Fibroblast of skin of abdomen (primary cell): ENCODE measurements at places on chromosomes 3 and 15.
A peak's percentile ranks its signal among the peaks of the same experiment; 100 is the strongest.

- no peak for DNase-seq
Observed at GRCh38 chr15:48644467-48644826, 1.1 kb downstream of the FBN1 start.

- DNase-seq, result no peak
Observed at GRCh38 chr3:51931756-51932155, 9.9 kb downstream of the RRP9 start.

DNA sequence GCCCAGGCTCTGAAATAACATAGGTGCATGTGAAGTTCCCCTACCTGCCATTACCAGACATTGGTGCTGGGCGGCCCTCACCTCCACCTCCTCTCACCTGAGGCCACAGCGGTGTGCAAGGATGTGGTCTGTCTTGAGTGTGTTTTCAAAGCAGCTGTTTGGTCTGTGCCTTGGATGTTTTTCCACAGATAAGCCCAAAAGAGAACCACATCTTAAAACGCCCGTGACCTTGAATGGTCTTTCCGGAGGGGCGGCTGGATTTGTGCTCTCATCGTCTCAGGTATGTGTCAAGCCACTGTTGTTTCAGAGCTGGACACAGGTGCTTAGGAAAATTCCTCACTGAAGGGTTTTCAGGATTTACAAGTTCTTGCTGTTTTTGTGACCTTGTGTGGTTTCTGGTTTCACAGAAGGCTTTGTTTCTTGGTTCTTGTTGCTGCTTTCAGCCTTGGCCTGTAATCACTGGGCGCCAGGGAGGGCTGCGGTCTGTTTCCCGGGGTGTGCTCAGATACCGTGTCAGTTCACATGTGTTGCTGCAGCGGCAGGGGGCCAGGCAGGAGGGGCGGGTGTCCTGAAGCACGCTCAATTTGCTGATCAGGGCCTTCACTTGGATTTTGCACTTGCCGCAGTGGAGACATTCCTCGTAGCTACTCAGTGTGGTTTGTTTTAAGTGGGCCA is 128.4 kb downstream of the IGF1R start:
- DNase-seq, result peak; percentile 75

DNA sequence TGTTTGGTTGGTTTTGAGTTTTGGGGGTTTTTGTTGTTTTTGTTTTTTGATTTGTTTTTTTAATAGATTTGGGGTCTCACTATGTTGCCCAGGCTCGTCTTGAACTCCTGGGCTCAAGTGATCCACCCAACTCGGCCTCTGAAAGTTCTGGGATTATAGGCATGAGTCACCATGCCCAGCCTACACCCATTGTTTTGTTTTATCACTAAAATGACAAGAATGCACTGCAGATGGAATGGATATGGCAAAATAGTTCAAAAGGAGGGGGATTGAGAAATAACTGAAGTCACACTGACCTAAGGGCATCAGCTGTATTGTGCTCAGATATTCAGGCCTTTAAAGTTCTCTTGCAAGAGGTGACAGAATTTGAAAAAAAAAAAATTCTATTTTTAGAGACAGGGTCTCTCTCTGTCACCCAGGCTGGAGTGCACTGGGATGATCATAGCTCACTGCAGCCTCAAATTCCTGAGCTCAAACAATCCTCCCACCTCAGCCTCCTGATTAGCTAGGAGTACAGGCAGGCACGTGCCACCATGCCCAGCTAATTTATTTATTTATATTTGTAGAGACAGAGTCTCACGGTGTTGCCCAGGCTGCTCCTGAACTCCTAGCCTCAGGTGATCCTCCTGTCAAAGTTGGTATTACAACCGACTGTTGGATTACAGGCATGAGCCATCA is 4.4 kb upstream of the RASA2 start:
- peak; percentile 73 for DNase-seq

DNA sequence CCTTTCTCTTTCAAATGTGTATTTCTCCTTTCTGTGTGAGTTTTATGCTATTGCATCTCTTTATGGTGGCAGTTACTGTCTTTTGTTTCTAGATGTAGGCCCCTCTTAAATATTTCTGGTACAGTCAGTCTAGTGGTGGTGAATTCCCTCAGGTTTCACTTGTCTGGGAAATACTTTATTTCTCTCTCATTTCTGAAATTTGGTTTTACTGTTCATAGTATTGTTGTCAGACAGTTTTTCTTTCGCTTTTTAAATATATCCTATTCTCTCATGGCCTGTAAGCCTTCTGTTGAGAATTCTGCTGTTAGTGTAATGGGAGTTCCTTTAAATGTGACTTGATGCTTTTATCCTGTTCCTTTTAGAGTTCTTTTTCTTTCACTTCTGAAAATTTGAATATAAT is 874.0 kb downstream of the PLOD2 start:
- no peak for DNase-seq

DNA sequence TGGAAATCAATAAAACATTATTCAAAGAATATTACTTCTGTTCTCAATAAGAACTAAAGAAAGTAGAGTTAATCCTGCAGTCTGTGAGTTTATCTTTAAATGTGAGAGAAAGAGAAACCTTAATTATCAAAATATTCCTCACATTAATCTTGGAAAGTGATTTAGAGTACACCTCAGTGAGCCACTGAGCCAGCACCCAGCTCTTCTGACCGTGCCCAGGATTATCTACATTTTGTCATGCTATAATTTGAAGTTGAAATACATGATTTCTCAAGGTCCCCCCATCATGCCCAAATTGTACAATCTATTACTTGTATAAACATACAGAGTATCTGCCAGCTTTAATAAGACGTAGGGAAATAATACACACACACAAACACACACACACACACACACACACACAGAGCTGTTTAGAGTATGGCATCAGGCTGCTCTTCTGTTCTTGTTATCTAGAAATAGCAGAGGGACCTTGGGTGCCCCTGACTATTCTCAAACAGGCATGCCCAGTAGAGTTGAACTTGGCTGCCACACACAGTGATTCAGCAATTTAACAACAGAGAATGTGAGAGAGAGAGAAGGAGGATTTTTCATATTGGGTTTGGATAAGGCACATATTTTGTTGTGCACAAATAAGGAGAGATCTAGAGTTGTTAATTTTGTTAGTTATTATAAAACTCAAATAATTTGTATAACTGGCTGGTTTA is 74.4 kb downstream of the P2RY1 start:
- DNase-seq, result no peak

- peak; percentile 56 for DNase-seq
Observed at GRCh38 chr3:34675383-34676120, 877.1 kb downstream of the PDCD6IP start.

DNA sequence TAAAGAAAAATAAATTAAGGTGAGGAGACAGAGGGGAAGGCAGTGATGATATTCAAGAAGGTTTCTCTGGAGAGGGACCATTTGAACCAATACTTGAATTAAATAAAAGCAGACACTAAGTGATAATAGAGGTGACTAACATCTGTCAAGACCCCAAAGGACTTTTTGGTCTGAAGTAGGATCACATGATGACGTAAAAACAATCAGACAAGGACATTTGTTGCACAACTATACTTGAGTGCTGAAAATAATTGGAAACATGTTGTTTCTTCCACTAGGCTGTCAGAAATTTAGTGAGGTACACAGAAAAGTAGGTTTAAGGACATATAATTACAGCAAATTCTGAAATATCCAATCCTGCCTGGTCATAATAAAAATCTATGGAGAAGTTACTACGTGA is 179.5 kb downstream of the WNT5A start:
- DNase-seq, result peak; percentile 44

DNA sequence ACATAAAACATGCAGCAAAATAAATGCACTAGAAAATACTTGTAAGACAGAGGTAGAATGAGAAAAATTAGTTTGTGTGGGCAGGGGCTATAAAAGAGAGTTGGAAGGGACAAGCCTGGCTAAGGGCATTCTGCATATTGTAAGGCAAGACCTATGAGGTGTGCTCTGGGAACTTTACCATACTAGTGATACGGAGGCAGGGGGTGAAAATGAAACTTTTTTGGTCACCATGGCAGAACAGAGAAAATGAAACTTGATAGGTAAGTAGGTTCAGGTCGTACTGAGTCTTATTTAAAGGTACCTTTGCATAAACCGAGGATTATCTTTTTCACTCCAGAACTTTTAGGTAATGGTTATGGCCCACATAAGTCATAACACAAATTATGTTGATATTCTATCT is 74.7 kb upstream of the ACKR4 start:
- DNase-seq, result no peak

GRCh38 chr15:42804739-42805138 is 67.8 kb upstream of the CDAN1 start:
- peak; percentile 38 for DNase-seq

GRCh38 chr15:101641894-101642293 is 10.3 kb downstream of the TM2D3 start:
- no peak for DNase-seq

DNA sequence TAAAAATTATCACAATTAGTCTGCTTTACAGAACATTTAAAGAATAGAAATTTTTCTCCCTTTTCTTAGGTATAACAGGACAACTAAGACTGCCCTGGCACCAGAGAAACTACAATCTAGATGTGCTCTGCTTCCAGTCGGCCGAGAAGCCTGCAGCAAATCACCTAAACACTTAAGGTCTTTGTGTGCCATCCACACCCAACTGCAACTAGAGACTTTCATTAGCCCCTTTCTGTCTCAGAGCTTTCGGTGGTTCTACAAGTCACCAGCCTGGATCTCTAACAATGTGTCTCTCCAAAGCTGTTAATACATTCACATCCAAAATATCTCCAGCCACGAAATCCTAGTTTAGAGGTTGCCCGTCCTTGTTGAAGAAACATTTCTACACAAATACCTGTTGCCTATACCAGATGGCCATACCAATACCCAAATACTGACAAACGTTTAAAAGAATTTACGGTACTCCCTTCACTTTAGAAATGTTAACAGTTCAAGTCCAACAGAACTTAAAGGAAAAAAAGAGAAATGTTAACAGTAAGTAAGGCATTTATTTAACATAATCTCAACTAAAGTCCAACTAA is 6.7 kb downstream of the PRC1 start:
- DNase-seq, result no peak

DNA sequence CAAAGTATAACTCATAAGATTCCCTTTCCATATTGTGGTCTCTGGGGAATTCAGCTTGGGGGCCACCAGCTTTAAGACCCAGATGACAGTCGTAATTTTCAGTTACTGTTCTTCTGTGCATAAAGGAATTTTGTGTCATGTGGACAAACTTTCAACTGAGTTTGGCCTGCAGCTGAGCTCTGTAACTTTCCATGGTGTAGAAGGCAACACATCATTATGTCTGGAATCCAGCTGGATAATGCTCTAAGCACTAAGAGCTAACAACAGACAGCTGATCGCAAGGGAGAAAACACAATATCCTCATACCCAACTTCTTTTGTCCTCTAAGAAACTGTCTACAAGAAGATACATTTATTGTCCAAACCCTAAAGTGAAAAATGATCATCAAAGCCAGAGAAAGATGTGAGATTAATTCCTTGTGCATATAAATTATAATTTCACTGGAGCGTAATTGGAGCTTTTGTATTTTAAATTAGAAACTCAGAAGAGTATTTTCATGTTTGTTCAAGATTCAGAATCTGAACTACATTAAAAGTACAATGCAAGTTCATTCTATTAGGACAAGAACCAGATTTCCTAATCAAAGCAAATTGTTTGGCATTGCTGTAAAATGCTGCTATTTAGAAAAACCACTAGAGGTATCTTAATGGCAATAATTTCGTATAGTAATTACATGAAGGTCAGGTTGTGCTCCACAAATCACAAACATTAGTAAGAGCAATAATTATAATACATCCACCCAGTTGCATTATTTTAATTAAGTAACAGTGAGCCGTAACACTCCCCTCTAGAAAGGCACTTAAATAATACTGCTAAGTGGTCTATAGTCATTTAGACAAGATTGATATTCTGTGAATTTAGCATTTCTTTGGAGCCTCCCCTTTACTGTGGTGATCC is 218.8 kb downstream of the ATP8B4 start:
- DNase-seq, result peak; percentile 65

DNA sequence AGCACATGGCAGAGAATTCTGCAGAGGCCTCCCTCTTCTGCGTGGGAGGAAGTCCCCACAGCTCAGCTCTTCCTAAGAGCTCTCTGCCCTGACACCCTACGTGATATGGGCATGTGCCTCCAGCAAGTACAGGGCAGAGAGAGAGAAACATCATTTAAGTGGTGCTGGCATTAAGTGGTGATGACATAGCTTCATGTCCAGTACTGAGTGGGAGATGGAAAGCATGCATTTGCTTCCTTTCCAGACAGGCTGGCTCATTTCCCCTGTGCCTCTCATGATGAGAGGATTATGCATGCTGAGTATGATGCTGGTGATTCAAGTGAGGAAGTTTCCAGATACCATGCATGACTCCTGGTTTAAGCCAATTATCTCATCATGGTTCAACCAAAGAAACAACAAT is 26.9 kb downstream of the BFSP2 start:
- peak; percentile 53 for DNase-seq

- DNase-seq, result no peak
Observed at GRCh38 chr15:52243697-52244555, 51.7 kb downstream of the MYO5C start.

GRCh38 chr3:123803521-123803920 is 80.6 kb downstream of the MYLK start:
- no peak for DNase-seq

DNA sequence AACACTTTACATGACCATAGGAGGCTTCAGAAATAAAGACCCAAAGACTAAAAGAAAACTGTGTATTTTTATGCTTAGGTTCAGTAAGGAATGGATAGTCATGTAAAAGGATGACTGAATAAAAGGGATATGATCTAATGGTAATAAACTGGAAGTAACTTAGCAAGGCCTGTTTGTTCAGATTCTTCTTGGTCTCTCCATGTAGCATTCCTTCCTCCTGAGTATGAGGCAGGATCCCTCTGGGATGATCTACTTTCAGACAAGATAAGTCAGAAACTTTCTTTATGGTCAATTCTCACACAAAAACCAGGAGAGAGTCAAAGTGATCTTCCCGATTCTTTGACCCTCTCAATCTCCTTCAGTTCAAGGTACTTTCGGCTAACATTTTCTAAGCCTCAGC is 340.8 kb upstream of the DCBLD2 start:
- DNase-seq, result peak; percentile 78
